ENCODE measurements at places on chromosomes 16 and 17. TPM values are rescaled to one million over a fixed set of nuclear protein-coding genes. Genes with fewer than 3 reads are reported as not detected.

Gene AIPL1
- 0.07 TPM for polyA plus RNA-seq

Gene SCNN1B
- 14.1 TPM for polyA plus RNA-seq

Gene DPEP2
- 1.2 TPM for polyA plus RNA-seq

DNA sequence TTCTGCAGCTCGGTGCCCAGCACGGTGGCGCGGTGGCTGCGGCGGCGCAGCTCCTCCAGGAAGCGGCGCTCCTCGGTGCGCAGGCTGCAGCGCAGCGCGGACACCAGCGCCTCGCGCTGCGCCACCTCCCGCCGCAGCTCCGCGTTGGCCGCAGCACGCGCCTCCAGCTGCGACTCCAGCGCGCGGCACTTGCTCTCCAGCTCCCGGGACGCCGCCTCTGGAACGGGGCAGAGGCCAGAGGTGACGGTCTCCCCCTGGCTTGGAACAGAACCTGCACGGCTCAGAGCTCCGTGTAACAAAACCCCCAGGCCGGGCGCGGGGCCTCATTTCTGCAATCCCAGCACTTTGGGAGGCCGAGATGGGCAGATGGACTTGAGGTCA, 13.2 kb upstream of the CLUH start:
- DNase-seq: peak; percentile 27

DNA sequence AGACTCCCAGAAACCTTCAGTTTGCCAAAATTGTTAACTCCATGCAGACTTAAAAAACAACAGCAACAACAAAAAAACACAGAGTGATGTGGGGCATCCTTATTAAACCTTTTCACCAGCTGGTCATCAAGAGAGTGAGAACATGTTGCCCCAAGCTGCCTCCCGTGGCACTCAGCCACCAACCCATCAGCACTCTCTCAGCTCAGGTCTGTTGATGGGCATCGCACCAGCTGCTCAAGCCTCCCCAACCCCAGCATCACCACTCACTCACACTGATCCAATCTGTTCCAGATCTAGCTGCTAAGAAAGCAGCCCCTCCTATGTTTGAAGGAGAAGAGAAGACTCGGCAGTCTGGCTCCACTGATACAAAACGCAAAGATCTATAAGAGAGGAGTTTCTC, 46.8 kb downstream of the SLC39A11 start:
- no peak for DNase-seq

- no peak for DNase-seq
Measured at GRCh38 chr17:10748531-10749181, 18.8 kb upstream of the TMEM220 start.

- DNase-seq: no peak
Measured at GRCh38 chr17:45824901-45825492, 19.7 kb upstream of the SPPL2C start.

DNA sequence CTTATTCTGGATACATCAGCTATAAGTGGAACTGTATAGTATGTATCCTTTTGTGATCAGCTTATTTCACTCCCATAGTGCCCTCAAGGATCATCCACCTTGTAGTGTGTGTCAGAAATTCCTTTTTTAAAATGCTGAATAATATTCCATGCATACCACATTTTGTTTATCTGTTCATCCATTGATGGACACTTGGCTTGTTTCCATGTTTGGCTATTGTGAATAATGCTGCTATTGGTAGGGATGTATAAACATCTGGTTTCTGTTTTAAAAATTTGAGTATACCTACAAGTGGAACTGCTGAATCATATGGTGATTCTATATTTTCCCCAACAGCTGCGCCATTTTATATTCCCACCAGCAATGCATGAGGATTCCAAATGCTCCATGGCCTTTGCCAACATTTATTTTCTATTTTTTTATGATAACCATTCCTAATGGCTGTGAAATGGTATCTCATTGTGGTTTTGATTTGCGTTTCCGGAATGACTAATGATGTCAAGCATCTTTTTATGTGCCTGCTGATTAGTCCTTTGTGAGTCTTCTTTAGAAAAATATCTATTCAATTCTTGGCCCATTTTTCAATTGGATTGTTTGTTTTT, 11.6 kb downstream of the RCVRN start:
- DNase-seq: no peak

GRCh38 chr17:2064980-2065785, 10.3 kb downstream of the HIC1 start:
- DNase-seq: no peak

DNA sequence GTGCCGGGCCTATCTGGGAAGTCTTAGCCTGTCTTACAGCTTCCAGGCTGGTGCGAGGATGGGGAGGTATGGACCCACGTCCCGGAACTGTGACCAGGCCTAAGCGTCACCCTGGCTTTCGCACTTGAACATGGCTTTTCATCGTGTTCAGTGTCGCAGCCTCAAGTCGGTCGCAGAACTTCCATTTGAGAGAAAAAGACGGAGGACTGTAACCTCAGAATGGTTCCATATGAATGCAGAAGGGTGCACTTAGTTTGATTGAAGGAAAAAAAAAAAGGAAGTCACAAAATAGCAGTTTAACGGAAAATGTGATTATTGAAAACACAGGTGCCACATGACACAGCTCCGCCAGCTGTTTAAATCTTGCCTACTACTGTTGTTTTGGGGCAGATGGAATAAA, 30.2 kb upstream of the JPT2 start:
- no peak for DNase-seq

DNA sequence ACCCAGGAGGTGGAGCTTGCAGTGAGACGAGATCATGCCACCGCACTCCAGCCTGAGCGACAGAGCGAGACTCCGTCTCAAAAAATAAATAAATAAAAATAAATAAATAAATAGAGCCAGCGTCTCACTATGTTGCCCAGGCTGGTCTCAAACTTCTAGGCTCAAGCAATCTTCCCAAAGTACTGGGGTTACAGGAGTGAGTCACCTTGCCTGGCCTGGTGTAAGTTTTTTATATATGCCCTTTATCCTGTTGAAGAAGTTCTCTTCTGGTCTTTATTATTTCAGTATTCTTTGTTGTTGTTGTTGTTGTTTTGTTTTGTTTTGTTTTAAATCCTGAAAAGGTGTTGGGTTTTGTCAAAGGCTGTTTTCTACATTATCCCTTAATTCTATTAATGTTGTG, 30.1 kb upstream of the ABCC1 start:
- no peak for DNase-seq

GRCh38 chr17:75853433-75853832, 1.7 kb downstream of the WBP2 start:
- DNase-seq: no peak

GRCh38 chr17:349666-350065, 2.9 kb downstream of the RPH3AL start:
- no peak for DNase-seq

GRCh38 chr17:72846399-72846798, 246.1 kb downstream of the SLC39A11 start:
- DNase-seq: no peak

GRCh38 chr16:9859701-9860327, 322.4 kb downstream of the GRIN2A start:
- no peak for DNase-seq

DNA sequence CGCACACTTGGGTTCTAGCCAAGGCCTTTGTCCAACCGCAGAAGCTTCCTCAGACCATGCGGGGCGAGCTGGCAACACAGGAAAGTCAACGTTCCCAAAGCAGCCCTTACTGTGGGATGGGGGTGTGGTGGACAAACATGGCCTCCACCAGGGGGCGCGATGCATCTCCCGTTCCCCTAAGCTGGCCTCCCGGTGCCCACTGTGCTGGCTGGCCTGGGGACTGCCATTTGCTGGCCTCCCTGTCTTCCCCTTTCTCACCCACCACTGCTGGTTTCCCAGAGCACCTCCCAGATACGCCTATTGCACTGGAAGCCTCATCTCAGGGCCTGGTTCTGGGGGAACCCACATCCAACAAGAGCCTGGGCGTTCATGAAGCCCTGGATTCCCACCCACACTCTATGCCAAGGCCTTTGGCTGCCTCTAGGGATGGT, 145.3 kb downstream of the IRF8 start:
- no peak for DNase-seq

GRCh38 chr17:74949455-74950115, 13.9 kb downstream of the OTOP3 start:
- DNase-seq: no peak

DNA sequence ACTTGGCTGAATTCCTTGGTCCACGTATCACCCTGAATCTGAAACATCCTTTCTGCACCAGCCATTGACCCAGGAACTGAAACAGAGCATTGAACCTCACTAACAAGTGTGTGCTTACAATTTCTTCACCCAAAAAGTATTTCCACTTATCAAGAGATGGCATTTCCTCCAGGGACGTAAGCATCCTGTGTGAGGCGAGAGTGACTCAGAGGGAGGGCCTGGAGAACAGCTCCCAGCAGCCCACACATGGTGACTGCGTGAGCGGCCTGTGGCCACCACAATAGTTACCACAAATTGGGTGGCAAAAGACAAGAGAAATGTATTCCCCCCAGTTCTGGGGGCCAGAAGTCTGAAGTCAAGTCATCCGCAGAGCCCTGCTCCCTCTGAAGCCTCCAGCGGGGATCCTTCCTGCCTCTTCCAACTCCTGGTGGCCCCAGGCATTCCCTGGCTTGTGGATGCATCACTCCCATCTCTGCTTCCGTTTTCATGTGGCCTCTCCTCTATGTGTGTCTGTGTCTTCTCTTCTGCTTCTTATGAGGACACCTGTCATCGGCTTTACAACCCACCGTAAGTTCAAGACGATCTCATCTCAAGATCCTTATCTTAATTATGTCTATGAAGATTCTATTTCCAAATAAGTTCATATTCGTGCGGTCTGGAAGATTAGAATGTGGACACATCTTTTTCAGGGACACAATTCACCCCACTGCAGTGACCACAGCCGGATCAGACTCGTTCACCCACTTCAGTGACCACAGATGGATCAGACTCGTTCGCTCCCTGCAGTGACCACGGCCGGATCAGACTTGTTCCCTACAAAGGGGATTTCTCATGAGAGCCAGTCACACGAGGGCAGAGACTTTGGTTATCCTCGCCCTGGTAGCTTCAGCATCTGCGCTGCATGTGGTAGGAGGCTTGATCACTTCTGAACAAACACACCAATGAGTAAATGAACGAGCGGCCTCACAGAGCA, 122.6 kb upstream of the FOXF1 start:
- DNase-seq: no peak

DNA sequence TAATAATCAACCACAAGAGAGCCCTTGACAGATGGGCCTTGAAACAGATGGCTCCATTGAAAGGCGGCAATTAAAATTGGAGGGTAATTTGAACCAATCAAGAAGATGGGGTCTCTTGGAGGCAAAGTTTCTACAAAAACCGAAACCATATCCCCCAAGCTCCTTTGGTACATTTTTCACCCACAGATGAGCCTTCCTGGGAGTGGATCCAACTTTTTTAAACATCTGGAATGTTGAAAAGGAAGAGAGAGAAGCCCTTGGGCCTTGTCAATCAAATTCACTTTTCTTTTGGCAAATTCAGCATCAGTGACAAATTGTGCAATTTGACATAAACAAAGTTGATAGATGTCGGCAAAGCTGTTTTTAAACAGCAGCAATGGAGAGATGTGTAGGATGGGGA, 13.2 kb upstream of the NUP93 start:
- no peak for DNase-seq

- DNase-seq: no peak
Measured at GRCh38 chr17:44119798-44120197, 3.6 kb downstream of the HDAC5 start.

GRCh38 chr17:77594416-77595209, 363.9 kb upstream of the TNRC6C start:
- no peak for DNase-seq

GRCh38 chr16:2865651-2866050, 7.7 kb upstream of the PRSS22 start:
- no peak for DNase-seq

DNA sequence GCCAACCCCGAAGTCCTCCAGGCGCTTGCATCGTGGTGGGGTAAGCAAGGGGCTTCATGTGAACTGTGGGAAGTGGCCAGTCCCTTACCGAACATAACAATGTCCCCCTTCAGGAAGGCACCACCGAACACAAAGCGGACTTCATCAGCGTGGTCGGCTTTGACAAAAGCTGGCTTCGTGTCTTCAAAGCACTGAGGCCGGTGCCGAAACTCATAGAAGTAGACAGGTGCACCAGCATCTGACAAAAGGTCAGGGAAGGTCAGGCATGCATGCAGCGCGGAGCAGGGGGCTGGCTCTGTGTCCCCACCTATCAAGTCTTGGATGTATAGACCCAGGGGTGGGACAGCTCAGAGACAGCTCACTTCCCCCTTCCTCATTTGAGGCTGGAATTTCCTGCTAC, 16.6 kb upstream of the CES1 start:
- no peak for DNase-seq

- DNase-seq: no peak
Measured at GRCh38 chr17:74429604-74430384, 2.1 kb upstream of the GPRC5C start.
